ENCODE measurements at places on chromosomes 1 and 21.

DNA sequence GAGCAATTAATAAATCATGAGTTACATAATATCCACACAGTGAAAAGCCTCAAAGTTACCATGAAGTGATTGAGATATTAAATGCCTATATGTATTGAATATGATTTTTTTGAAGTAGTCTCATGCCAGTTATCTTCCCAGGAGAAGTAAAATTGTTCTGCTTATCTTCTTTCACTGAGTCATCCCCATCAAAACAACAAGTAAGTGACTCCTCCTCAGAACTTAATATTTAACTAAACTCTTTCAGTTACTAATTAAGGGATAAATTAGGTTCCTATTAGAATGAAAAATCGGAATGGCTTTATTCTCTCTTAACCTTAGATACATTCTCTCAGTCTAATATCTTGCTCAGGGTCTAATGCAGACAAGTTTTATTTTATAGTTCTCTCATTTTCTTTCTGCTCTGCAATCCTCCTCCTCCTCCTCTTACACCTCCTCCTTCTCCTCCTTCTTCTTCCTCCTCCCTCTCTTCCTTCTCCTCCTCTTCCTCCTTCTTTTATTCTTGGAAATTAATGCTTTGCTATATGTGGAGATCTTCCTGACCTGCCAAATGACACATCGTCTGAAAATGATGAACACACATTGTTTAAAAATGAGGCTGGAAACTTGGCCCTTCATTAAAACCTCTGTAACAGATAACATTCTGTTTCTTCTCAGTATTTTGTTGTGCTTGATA is 110.9 kb downstream of the RUNX1 start:
- DNase-seq, result no peak

- DNase-seq, result no peak
These were observed 1312.2 kb downstream of the PLA2G4A start for GRCh38 chr1:188140958-188141357.

- DNase-seq, result no peak
These were observed 45.6 kb downstream of the SLC30A10 start for GRCh38 chr1:219882755-219883154.

DNA sequence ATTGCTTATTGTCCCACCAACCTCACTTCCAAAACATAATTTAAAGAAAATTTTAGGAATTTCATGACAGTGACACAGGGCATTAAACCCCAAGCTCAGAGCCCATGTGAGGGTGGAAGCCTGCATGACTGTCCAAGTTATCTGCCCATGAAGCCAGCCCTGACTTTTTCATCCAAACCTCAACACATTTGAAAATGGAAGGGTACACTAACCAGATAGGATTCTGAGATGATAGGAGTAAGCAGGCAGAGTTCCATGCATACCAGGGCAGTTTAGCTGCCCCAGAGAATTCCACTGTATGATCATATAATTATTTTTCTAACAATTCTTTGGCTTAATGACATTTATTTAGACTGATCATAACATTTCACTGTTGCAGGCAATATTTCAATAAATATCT is 986.0 kb downstream of the TTLL7 start:
- DNase-seq, result no peak

GRCh38 chr1:87872189-87872588 is 543.5 kb downstream of the LMO4 start:
- DNase-seq, result no peak
